ENCODE measurements at places on chromosomes 11 and 22.
A peak's percentile ranks its signal among the peaks of the same experiment; 100 is the strongest.

DNA sequence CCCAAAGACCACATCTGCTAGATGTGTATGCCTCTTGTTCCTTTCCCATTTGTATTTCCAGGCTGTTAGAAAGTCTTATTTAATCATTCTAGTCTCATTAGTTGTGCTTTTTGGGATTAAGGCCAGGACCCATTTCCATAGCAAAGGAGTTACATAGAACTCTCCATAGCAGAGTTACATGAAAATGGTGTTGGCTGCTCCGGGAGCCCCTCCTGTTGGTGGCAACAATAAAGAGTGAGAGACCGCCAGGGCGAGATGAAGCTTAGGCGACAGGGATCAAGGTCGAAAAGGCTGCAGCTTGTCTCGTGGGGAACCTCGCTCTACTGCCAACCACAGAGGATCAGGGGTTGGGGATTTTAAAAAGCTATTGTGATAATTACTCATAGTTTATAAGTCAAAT, 58.3 kb downstream of the GRIK4 start:
- DNase-seq: no peak

DNA sequence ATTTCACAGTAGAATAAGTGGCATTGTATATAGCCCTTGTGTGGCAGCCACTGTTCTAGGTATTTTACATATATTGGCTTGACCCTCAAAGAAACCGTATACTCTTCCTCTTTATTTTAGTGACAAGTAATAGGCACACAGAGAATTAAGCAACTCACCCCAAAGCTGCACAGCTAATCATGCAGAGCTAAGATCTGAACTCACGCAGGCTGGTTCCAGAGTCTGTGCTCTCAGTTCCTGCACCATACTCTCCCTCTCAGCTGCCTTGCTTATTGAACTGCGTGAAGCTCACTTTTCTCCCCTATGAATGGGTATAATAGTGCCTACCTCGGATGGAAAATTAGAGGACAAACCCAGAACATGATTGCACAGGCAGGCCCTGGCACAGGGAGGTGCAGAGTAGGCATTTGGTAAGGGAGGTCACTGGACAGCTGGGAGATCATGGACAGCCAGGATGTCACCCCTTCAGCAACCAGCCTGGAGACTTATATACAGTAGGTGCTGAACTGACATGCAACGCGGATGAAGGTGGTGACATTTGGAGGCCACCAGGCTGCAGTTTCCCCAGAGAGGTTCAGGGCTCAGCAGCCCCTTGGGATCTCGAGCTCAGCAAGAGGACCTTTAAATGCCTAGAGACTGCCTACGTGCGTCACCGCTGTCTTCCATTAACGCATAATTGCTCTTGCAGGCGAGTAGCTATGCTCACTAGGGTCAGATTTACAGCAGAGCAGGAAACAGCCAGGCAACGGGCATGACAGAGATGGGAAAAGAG, 78.4 kb upstream of the TP53I11 start:
- DNase-seq: no peak

GRCh38 chr11:28366549-28367346, 258.6 kb downstream of the METTL15 start:
- DNase-seq: no peak

- no peak for DNase-seq
Measured at GRCh38 chr11:90700789-90701439, 478.1 kb upstream of the CHORDC1 start.

- DNase-seq: peak; percentile 79
Measured at GRCh38 chr22:38873469-38874411, 1.7 kb upstream of the CBX6 start.

- no peak for DNase-seq
Measured at GRCh38 chr11:131823772-131824171, 453.4 kb downstream of the NTM start.

- DNase-seq: no peak
Measured at GRCh38 chr22:36249160-36249559, 3.8 kb upstream of the APOL1 start.

GRCh38 chr11:66039765-66040164, 9.2 kb downstream of the GAL3ST3 start:
- no peak for DNase-seq
